ENCODE measurements at places on chromosomes 7 and 10.

GRCh38 chr10:48579251-48579960 lies 25.5 kb downstream of the ARHGAP22 start:
- peak; percentile 53 for DNase-seq

- no peak for DNase-seq
Observed at GRCh38 chr10:132601567-132601966, 64.0 kb downstream of the INPP5A start.

DNA sequence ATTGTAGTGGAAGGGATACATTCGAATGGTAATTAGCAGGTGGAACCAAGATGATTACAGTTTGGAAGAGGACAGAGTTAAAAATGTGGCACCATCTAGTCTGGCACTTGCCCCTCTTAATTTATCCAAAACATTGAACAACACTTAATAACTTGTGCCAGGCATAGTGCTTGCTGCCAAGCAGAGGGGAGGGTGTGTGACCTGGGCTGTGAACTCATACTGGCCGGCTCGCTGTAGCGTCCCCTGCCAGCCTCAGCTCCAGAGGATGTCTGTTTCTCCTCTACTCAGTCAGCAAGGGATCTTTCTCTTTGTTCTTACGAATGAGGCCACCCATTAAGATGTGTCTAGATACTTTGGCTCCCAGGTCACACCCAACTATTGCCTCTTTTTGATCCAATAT lies 179.4 kb upstream of the INHBA start:
- DNase-seq, result no peak

DNA sequence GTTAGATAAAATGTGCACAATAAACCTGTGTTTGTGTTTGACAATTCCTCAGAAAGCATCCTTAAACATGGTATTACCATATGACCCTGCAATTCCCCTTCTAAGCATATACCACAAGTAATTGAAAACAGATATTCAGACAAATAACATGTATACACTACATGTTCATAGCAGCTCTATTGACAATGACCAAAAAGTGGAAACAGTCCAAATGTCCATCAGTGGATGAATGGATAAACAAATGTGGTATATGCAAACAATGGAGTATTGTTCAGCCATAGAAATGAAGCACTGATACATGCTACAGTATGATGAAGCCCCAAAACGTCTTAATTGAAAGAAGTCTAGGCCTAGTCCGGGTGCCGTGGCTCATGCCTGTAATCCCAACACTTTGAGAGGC lies 280.1 kb downstream of the OTUD1 start:
- DNase-seq, result no peak

- no peak for DNase-seq
Observed at GRCh38 chr7:137728426-137728825, 118.3 kb downstream of the DGKI start.

DNA sequence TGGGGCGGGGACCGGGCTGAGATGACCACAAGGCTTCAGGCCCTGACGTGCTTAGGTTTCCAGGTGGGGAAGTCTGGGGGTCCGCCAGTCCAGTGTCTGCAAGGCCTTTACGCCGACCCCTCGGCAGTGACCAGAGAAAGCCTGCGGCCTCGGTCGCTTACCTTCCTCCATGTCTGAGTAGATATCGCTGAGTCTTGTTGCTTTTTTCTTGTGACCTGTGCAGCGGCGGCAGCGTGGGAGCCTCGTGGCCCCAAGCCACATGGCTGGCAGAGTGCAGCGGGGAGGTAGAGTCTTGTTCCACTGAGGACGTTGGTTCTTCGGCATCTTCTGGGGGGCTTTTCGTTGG lies 329 bp downstream of the NOLC1 start:
- DNase-seq, result peak; percentile 47

DNA sequence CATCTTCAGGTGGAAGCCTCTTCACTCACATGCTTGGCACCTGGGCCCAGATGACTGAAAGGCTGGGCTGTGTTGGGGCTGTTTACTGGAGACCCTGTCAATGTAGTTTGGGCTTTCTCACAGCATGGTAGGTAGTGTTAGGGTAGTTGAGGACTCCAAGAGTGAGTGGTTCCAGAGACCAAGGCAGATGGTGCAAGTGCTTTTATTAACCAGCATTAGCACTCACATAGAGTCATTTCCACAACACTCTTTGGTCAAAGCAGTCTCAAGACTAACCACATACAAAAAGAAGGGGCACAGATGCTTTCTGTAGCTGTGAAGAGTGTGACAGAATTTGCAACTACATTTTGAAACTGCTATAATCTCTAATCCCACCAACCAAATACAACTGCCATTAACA lies 135.0 kb downstream of the RTKN2 start:
- DNase-seq, result no peak

GRCh38 chr10:99555825-99556523 lies 23.2 kb downstream of the NKX2-3 start:
- DNase-seq, result no peak

DNA sequence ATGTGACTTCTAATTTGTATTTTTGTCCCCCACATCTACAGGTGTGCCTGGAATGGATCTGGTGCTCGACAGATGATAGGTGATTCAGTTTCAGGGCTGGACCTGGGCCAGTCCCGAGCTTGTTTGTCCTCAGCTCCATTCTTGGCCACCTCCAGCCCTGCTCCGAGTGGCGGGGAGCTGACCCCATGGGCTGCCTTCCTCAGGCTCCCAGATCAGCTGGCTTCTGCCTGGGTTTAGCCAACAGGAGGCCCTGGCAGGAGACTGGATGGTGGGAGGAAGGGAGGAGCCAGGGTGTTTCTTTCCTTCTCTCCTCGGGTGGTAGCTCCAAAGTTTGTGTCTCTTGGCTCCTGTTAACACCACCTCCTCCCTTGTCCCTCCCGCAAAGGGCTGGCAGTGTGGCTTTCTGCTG lies 75.2 kb downstream of the CDH23 start:
- DNase-seq, result no peak

DNA sequence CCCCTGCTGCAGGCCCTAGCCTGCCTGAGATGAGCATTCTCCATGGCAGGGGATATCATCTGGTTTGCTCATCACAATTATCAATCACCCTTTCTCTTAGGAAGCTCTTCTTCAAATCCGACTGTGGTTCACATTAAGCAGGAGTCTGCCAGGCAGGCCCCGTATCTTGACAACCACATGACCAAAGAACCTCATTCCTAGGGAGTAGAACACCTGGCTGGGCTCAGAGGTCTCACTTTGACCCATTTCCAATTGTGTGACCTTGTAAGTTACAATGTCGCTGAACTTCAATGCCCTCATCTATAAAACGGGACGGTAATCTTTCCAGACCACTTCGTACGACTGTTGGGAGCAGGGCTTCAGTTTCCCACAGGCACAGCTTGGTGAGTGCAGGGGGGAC lies 156.4 kb upstream of the PCBD1 start:
- DNase-seq, result no peak

GRCh38 chr10:48446785-48447184 lies 140.3 kb downstream of the MAPK8 start:
- no peak for DNase-seq

DNA sequence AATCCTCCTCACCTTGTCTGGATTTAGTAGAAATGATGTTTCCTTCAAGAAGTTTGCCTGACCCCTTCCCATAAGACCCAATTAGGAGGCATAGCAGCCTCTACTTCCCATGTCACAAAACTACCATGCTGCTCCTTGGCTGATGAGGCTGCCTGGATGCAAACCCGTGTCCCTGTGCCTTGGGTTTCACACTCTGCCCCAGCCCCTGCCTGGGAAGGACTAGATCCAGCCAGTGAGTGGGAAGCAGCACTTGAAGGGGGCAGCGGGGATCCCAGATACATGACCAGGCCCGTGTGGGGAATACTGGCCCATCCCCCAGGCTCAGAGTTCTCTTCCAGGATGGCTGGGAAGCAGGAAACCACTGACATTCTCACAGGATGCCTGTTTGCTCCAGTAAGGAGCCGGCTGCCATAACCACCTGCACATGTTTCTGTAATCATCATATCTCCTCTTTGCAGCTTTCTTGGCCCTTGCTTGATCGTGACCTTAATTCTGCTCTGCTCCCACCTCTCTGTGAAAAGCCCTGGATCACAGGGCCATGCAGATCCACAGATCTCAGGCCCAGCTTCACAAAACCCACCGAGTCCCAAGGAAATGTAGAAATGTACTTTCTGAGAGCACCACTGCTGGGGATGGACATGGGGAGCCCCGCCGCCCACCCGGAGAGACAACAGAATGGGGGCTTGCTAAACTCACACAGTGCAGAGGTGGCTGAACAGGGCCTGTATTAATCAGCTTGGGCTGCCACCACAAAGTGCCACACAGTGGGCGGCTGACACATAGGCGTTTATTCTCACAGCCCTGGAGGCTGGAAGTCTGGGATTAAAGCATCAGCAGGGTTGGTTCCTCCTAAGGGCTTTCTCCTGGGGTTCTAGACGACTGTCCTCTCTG lies 287.8 kb upstream of the IGFBP3 start:
- DNase-seq, result no peak

DNA sequence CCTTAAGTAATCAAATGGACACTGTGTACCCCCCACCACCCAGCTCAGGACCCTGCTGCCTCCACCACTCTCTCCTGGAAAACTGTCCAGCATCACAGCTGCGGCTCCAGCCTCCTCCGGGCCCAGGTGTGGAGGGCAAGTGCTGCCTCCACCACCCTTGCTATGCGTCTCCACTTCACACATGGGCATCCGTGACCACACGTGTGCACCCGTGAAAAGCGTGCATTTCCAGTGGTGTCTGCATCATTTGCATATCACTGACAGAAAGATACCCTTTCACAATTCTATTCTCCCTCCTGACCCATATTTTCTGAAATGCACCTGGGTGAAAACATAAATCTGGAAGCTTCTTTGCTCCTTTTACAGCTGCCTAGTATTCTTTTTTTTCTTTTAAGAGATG lies 89.7 kb upstream of the PDGFA start:
- DNase-seq, result no peak

- no peak for DNase-seq
Observed at GRCh38 chr7:30321882-30322192, 37.4 kb downstream of the ZNRF2 start.

Data from fibroblast of villous mesenchyme (primary cell).